ENCODE measurements at places on chromosomes 13 and 19.

DNA sequence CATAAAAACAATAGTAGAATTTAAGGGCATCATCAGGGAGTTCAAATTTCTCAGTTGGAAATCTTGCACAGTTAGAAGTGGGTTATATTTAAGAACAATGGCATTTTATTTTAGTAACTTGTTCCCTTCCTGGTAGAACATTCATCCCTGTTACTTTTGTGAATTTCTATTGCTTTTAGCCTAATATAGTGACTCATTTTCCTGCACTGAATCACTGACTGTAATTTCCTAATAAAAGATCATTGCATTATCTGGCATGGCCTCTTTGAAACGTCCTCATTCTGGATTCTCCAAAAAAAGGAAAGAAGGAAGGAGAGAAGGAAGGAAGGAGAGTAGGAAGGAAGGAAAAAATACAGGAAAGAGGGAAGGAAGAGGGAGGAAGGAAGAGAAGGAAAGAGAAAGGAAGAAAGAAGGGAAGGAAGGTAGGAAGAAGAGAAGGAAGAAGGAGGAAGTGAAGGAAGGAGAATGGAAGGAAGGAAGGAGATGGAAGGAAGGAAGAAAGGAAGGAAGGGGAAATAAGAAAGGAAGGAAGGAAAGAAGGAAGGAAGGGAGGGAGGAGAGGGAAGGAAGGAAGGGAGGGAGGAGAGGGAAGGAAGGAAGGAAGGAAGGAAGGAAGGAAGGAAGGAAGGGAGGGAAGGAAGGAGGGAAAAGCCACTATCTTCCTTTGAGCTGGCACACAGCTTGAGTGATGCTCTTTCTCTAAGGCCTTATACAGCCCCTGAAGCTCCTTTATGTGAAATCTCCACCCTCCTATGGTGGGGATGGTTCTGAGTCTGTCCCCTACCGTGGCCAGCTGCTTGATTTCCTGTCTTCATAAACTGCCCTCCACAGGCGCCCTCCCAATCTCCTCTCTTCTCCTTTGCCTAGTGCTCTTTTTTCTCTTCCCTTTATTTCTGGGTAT, 29.8 kb upstream of the TM9SF2 start:
- DNase-seq: no peak

DNA sequence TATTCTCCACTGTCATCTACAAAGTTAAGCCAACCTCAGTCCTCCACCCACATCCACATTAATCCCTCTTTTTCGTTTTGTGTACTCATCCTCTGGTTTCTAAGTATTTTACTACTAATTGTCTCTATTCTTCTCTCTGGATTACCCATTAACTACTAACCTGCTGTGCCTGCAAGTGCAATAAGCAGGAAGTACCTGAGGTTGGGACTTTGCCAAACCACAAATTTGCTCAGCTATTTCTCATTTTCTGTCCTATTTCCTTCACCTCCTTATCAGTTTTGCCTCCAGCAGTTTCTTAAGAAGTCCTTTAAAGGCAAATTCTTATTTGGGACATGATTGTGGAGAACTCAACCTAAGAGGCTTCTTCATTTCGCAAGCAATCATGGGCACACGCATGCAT, 1708.9 kb downstream of the SLITRK5 start:
- DNase-seq: no peak

- no peak for DNase-seq
These were observed 1574.4 kb upstream of the PRR20A start for GRCh38 chr13:55566334-55566733.

DNA sequence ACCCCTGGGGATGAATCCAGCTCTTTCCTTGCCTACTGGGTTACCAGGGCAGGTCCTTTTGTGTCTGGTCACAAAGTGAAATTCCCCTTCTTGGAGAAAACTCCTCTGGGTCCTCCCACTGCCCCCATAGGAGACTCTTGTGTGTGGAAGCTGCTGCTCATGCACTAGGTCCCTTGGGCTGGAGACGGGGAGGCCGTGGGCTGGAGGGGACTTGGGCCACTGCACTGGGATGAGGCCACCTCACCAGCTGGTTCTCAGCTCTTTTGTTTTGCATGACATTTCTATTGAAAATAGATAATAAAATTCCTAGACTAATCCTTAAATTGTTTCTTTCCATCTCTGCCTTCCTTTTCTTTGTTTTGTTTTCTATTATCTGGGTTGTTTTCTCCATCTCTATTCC, 62.4 kb downstream of the TEX29 start:
- DNase-seq: no peak

GRCh38 chr19:2569596-2570465, 93.9 kb downstream of the GADD45B start:
- DNase-seq: no peak

DNA sequence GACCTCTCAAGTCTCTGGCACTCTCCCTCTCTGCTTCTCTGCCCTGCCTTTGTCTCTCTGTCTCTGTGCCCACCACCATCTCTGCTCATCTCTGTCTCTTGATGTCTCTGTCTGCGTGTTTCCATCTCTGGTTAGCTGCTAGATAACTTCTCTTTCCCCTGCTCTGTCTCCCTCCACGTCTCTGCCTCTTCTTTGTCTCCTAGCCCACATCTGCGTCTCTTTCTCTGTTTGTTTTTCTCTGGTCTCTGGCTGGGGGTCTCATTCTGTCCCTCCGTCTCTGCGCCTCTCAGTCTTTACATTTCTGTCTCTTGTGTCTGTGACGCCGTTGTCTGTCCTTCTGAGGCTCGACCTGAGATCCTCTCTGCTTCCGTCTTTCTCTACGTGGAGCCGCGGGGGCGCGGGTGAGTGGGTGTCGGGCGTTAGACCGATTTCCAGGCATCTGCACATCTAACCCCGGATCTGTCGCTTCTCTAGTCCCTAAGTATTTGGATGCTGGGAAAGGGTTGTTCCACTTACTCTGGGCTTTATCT, 386 bp downstream of the GIPR start:
- DNase-seq: no peak

DNA sequence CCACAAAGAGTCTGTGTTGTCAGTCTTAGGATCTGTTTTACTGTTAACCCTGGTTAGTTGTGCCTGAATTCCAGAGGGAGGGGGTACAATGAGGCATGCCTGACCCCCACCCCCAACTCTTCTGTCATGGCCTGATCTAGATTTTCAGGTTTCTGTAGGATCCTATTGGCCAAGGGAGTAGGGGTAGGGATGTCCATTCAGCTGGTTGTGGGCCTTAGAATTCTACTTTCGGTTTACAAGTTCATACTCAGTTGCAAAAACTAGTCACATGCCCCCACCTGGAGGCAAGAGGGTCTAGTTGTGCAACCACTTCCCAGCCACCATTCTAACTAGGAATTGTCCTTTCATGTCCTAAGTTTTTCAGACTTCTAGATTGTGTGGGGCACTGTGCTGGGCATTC, 94.3 kb upstream of the MBNL2 start:
- no peak for DNase-seq

DNA sequence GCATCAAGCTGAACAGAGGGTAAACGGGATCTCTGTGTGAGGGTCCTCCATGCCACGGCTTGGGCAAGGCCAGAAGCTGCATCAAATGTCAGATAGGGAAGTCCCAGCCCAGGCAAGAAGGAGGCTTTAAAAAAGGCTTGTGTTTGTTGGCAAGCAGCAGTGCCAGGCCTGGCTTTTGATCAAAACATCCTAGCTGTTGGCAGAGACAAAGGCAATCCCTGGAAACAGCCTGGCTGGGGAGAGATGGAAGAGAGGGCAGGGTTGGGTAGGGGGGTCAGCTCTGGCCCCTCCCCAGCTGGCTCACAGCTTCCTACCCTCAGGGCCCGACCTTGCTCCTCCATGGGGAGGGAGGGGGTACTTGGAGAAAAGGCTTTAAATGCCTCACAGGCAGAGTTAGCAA, 61.8 kb upstream of the KCTD15 start:
- DNase-seq: no peak

GRCh38 chr19:43741075-43741825, 13.5 kb downstream of the SMG9 start:
- DNase-seq: no peak

- DNase-seq: no peak
These were observed 31.5 kb upstream of the RNF113B start for GRCh38 chr13:98208606-98209005.

- DNase-seq: no peak
These were observed 75.7 kb downstream of the ZNF100 start for GRCh38 chr19:21691661-21692060.

- DNase-seq: peak; percentile 8
These were observed 31.3 kb upstream of the SIN3B start for GRCh38 chr19:16797876-16798275.

GRCh38 chr19:23321953-23322549, 71.9 kb upstream of the ZNF724 start:
- DNase-seq: no peak

GRCh38 chr13:105996391-105997025, 539.0 kb downstream of the EFNB2 start:
- DNase-seq: no peak

GRCh38 chr13:110340812-110341444, 33.8 kb downstream of the COL4A2 start:
- no peak for DNase-seq

- no peak for DNase-seq
These were observed 49.0 kb upstream of the OXGR1 start for GRCh38 chr13:97043302-97043701.

- DNase-seq: no peak
These were observed 7.1 kb downstream of the DNASE2 start for GRCh38 chr19:12873891-12874745.

GRCh38 chr13:58906329-58907007, 1257.3 kb downstream of the DIAPH3 start:
- DNase-seq: no peak

DNA sequence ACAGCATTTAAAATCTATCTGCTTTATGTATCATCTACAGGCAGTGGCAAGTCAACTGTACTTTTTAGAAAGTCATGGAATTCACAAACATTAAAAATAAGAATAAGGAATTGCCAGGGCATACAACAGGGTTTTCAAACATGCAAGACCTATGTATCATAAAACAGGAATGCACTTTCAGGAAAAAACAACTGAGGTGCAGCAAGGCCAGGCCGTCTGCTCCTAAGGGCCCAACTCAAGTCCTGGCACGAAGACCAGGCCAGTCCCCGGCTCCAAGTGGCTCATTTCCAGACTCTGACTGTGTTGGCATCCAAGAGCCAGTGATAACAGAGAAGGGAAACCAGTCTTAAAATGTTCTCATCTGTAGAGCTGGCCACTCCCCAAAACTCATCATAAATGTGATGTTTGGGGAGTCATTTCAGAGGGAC, 7.1 kb downstream of the RFX2 start:
- DNase-seq: peak; percentile 6

DNA sequence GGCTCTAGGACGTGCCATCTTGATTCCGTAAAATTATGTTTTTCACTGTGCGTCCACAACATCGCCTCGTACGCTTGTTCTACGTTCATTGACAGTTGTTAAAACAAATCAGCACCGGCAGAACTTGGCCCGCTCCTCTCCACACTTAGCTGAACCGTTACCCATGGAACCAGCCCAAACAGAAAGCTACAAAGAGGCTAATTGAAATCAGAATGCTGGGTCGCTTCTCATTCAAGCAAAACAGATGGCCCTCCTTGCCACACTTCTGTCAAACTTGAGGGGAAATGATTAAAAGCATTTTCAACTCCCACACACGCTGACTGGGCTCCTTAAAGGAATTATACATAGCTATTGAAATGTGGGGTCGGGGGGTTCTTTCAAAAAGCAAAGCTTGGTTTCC, 71.6 kb downstream of the TM9SF2 start:
- DNase-seq: no peak

- DNase-seq: no peak
These were observed 285.8 kb upstream of the KLHL1 start for GRCh38 chr13:70394031-70394548.

DNA sequence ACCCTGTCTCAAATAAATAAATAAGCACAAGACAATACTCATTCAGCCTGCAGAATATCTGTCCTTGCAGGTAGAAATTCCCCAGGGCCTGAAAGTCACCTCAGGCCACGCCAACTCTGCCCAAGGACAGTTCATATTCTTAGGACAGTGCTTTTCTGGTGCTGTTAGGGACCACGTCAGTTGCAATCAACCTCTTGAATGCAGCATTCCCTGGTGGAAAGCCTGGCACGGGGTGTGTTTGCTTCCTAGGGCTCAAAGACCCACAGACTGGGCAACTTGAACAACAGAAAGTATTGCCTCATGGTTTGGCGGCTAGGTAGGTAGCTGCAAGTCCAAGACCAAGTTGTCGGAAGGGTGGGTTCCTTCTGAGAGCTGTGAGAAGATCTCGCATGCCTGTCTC, 160.3 kb downstream of the KCTD15 start:
- no peak for DNase-seq

Measured in caudate nucleus (tissue), 63 donors.